A549 treated with RU486 at 1 μM for 4 hours (cell line): ENCODE measurements at places on chromosomes 6 and 20. TPM values are rescaled to one million over a fixed set of nuclear protein-coding genes. Genes with fewer than 3 reads are reported as not detected.

The SLC12A5 gene
- total RNA-seq = 12.4 to 17.2 TPM (median 15.6 TPM) in 5 replicates

The LAMA5 gene
- 195 to 408 TPM (median 321 TPM) in 5 replicates for total RNA-seq

The CRYBG1 gene
- 0.27 to 1.0 TPM (median 0.72 TPM) in 5 replicates for total RNA-seq

The TRAPPC3L gene
- not detected in 5 replicates for total RNA-seq

The KHDRBS2 gene
- total RNA-seq = not detected in 5 replicates

The OPN5 gene
- not detected in 5 replicates for total RNA-seq

The TP53TG5 gene
- not detected in 5 replicates for total RNA-seq

The SLC17A2 gene
- total RNA-seq = not detected in 5 replicates

The SLA2 gene
- not detected in 5 replicates for total RNA-seq

The ZBP1 gene
- 0.07 to 0.10 TPM in 2 of 5 replicates, not detected in the others for total RNA-seq

The DCDC2 gene
- 3.0 to 4.3 TPM (median 3.3 TPM) in 5 replicates for total RNA-seq

The LGSN gene
- total RNA-seq = 2.7 to 3.8 TPM (median 3.2 TPM) in 5 replicates

The CST5 gene
- not detected in 5 replicates for total RNA-seq

The HLA-DQA1 gene
- not detected in 5 replicates for total RNA-seq

The SOX18 gene
- total RNA-seq = 1.3 to 2.8 TPM (median 2.5 TPM) in 5 replicates

The FAM162B gene
- 0.15 to 0.22 TPM in 2 of 5 replicates, not detected in the others for total RNA-seq

The TNF gene
- total RNA-seq = 0.10 to 0.19 TPM in 2 of 5 replicates, not detected in the others

The TPBG gene
- 39.9 to 52.9 TPM (median 50.6 TPM) in 5 replicates for total RNA-seq

The TTLL9 gene
- 0.03 to 0.15 TPM (median 0.09 TPM) in 5 replicates for total RNA-seq

The TJAP1 gene
- 15.1 to 20.9 TPM (median 19.9 TPM) in 5 replicates for total RNA-seq

The FAXC gene
- total RNA-seq = 5.1 to 7.1 TPM (median 6.7 TPM) in 5 replicates

The FNDC11 gene
- 0.18 to 0.29 TPM (median 0.22 TPM) in 4 of 5 replicates, not detected in the other for total RNA-seq

The ZNF311 gene
- 0.14 to 0.28 TPM (median 0.19 TPM) in 4 of 5 replicates, not detected in the other for total RNA-seq

The TMEM170B gene
- total RNA-seq = 0.17 to 0.87 TPM (median 0.80 TPM) in 5 replicates

The NFATC2 gene
- total RNA-seq = 6.2 to 8.2 TPM (median 7.5 TPM) in 5 replicates

The ASIP gene
- total RNA-seq = not detected in 5 replicates

The BPI gene
- not detected in 5 replicates for total RNA-seq

The NDRG3 gene
- 21.4 to 22.9 TPM (median 22.0 TPM) in 5 replicates for total RNA-seq

The STMND1 gene
- total RNA-seq = not detected in 5 replicates

The TRIM10 gene
- not detected in 5 replicates for total RNA-seq

The FKBP1C gene
- total RNA-seq = 1.9 to 2.7 TPM (median 2.2 TPM) in 5 replicates

The GDAP1L1 gene
- 0.13 TPM in 1 of 5 replicates, not detected in the others for total RNA-seq

The TRDN gene
- not detected in 5 replicates for total RNA-seq
